CD4-positive, alpha-beta T cell treated with Interleukin-10 for 1 hour (primary cell): ENCODE measurements at places on chromosomes 7 and 10.

DNA sequence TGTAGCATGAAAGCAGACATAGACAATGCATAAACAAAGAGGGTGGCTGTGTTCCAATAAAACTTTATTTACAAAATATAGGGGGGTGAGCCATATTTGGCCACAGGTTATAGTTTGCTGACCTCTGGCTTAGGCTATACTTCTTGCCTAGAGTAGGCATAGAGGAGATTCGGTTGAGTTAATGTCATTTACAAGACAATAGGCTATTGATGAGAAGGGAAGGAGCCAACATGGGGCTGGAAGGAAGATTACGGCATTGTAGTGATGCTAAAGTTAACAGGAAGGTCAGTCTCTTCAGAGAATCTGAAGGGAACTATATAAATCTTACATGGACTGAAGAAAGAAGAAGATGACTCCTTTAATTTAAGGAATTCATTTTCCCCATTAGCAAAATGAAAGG, 463.5 kb downstream of the HTR7 start:
- no peak for DNase-seq

DNA sequence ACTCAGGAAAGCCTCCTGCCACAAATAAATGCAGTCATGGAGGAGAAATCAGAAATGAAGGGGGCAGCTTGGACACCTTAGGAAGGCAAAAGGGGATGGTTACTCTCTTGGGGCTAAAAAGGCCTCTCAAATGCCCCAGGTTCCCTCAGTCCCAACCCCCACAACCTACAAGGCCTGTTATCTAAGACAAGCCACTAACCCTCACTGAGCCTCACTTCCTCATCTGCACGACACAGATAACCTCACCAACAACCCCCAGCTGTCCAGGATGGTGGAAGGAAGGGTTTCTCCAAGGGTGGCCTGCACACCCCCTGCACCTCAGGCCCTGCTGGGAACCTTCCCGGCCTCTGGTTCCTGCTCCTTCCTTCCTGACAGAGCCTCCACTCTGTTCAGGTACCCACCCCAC, 29.2 kb downstream of the SORBS1 start:
- no peak for DNase-seq

- no peak for DNase-seq
Observed at GRCh38 chr7:138470391-138471157, 10.5 kb downstream of the TRIM24 start.

- no peak for DNase-seq
Observed at GRCh38 chr10:112990271-112990670, 40.2 kb downstream of the TCF7L2 start.

GRCh38 chr10:124697443-124697836, 46.7 kb downstream of the FAM53B start:
- no peak for DNase-seq

DNA sequence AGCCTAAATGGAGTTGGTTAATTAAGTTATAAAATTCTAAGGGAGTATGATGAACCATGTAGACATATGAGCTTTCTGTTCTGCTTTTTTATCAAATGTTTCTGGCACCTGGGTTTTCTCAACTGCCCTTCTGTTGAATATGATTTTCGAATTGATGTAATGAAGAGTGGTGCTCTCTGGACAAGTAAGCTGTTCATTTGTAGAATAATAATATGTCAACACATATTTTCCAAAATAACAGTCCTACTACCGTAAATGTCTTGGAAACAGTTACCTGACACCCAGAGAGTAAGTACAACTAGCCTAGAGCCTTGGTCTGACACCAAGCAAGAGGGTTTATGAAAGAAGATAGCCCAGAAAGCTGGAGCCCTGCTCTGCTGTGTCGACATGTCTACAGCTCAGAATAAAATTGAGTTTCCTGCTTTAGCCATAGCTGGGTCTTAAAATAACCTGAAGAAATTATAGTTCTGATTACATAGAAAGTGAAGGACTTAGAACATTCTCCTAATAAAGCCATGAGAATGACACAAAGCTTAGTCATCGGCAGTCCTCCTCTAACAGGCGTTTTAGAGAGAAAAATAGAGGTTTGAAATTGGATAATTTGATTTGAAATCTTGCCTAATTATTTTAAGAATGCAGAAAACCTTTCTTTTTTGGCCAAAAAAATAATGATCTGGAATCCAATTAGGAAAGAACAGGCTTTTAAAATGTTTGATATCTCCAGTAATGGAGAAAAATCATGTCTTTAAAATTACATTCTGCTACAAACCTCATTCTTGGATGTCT, 25.1 kb downstream of the HDAC9 start:
- DNase-seq: no peak

- peak; percentile 59 for DNase-seq
Observed at GRCh38 chr10:91034042-91034441, 113.2 kb upstream of the ANKRD1 start.

GRCh38 chr7:16826060-16826459, 21.3 kb upstream of the AGR2 start:
- no peak for DNase-seq

DNA sequence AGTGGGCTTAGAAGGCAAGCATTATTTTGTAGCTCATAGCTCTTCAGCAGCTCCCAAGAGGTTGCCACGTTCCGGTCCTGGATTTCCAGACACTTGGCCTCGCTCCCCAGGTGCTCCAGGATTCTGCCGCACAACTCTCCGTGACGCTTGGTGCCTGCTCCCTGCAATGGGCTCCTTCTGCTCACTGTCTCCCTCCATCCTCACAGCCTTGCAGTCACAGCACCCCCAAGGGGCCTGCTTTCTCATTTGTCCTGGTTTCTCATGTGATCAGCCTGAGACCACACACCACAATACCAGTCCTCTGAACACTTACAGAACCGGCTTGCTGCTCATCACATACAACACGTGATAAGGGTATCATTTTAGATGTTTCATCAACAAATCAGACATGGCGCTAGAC, 9.8 kb downstream of the IGFBP3 start:
- DNase-seq: no peak

DNA sequence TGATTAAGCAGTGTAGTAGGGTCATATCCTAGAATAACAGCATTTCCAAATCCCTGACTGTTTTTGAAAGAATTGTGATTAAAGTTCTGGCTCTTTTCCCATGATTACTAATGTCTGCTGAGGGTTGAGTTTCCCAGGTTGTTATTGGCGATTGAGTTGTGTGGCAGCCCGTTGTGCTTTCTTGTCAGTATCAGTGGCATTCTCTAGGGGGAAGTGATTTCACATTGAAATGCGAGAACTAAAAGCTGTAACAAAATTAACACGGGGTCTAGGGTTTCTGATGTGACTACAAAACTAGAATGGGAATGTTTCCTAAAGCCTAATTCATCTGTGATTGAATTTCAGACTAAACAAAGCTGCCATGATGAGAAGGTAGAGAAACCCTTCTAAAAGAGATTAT, 349.4 kb downstream of the EXOC4 start:
- no peak for DNase-seq

- DNase-seq: peak; percentile 29
Observed at GRCh38 chr7:17300012-17300411, 1.6 kb downstream of the AHR start.

DNA sequence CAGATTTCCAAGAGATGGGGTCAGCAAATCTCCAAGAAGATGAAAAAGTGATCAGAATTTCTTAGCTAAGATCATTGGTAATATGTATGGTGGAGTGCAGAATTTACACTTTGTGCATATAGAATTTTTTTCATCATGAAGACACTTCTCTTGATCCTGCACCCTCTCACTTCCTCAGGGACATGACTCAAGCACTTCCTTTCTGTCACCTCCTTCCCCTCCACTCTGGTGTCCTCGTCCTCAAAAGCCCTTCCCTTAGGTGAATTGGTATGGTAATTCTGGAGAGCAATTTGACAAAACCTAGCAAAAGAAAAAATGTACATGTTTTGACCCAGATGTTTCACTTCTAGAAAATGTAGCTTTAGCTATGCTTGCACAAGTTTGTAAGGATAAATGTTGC, 18.1 kb downstream of the CALN1 start:
- no peak for DNase-seq

DNA sequence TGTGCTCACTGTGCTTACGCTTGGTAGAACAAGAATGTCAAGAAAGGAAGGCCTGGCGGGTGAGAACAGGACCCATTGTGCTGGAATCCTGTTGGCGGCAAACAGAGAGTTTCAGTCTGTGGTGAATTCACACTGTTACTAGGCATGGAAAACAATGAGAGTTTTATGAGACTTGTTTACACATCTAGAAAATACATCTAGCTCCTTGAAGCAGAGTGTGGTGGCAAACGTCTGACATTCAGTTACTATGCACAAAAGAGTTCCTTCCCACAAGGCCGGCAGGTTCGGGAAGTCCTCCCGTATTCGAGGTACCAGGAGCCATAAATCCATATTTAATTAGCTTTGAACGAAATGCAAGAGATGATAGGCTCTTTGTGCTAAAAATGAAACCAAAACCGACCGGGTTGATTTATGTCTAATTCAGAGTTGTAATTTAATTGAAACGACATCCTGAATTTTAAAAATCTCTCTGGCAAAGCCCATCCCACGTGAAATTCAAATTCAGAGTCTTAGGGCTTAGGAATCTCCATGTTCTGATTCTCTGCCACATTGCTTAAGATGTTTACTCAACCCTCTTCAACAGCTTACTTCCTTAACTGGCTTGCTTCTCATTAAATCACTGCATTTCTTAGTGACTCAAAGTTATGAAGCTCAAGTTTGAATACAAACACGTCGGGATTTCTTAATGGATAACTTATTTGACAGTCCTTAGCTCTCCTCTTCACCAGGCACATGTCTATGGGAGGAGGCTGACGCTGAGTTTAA, 299.9 kb upstream of the PITRM1 start:
- DNase-seq: peak; percentile 32

GRCh38 chr10:19385846-19386450, 337.3 kb downstream of the MALRD1 start:
- no peak for DNase-seq

DNA sequence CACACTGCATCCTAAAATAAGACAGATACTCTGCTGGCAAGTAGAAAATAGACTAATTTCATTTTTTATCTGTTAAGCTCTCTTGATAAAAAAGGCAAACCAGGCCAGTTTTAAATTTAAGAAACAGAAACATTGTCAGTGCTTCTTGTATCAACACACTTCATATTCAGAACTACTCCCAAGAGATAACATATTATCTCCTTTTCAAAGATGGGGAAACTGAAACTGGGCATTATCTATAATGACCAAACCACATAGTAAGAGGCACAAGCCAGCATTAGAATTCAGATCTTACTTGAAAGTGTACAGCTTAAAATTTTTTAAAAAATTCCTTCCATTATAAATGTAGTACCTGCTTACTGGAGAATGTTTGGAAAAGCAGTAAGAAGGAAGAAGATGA, 14.7 kb downstream of the SRI start:
- DNase-seq: no peak

GRCh38 chr10:11794566-11794965, 28.6 kb upstream of the PROSER2 start:
- DNase-seq: no peak

- DNase-seq: no peak
Observed at GRCh38 chr7:157014635-157015555, 4.4 kb upstream of the MNX1 start.

DNA sequence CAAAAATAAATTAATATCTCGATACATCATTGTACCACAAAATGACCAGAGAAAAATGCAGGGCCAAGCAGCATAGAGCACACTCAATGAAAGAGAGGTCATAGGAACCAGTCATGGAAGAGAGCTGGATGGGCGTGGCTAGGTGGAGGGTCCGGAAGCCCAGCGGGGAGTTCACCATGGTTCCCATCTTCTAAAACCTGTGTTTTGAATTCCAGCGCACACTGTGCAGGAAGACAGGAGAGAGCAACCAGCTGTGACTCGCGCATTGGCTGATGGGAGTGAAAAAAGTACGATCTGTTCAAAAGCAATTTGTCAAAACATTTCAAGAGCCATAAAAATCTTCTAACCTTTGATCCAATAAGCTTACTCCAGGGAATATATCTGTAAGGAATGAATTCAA, 125.2 kb upstream of the NANOS1 start:
- DNase-seq: no peak

- DNase-seq: no peak
Observed at GRCh38 chr7:112362731-112363131, 87.5 kb upstream of the IFRD1 start.

- no peak for DNase-seq
Observed at GRCh38 chr10:35328404-35329037, 7.8 kb upstream of the CCNY start.

- no peak for DNase-seq
Observed at GRCh38 chr10:1923998-1924397, 186.7 kb upstream of the ADARB2 start.

DNA sequence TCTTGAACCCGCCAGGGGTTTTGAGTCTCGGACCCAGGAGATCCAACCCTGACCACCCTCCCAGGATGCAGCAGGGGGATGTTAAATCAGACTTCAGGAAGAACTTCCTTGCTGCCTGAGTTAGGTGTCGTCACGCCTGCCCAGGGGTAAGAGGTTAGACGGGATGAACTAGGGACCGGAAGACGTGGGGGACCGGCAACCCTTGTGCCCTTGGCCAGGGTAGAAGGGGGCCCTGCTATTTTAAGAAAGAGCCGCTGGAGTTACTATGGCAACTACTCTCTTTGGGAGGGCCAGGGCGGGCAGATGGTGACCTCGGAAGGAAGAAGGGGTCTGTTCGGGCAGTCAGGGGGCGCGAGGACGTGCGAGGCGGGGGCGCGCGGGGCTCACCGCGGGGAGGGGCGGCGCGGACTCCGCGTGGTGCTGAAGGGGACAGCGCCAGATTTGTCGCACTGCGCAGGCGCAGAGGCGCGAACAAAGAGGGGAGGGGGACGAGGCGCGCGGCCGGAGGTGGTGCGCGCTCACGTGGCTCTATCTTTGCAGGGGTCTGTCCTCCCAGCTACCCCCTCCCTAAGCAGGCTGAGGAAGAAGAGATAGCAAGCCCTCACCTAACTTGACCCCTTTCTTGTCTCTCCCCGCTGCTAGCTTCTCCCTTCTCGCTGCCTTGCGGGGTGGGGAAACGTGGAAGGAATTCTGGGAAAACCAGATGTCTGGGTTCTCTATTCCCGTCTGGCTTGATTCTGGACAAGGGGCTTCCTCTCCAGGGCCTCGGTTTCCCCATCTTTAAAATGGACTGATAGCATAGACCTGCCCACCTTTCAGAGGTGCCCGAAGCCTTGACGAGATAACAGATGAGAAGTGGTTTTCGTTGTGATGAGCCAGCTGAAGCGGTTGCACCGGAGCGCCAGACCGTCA, 940 bp upstream of the PSD start:
- DNase-seq: peak; percentile 73

- DNase-seq: no peak
Observed at GRCh38 chr10:30788307-30788706, 158.8 kb upstream of the LYZL2 start.
